ENCODE measurements at places on chromosomes 7 and 10.

DNA sequence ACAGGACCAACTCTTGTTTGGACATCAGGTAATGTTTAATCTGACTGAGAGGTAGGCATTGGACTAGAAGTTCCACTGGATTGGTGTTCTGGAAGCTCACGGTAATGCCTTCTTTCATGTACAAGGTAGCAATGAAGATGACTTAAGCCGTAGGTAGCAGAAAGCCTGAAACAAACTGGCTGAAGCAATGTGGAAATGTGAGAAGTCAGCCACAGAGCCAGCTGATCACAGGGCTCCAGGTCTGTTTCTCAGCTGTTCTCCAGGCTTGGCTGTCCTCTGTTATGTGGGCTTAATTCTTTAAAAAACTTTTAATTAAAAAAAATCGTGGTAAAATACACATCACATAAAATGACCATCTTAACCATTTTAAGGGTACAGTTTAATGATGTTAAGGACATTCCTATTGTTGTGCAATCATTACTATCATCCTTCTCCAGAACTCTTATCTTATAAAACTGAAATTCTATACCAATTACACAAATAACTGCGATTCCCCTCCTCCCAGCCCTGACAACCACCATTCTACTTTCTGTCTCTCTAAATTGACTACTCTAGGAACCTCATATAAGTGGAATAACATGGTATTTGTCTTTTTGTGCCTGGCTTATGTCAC lies 101.4 kb upstream of the ZNF32 start:
- no peak for DNase-seq

GRCh38 chr7:13724191-13724976 lies 265.1 kb downstream of the ETV1 start:
- no peak for DNase-seq

- DNase-seq, result no peak
These were observed 1.7 kb downstream of the RASGEF1A start for GRCh38 chr10:43264965-43265798.

DNA sequence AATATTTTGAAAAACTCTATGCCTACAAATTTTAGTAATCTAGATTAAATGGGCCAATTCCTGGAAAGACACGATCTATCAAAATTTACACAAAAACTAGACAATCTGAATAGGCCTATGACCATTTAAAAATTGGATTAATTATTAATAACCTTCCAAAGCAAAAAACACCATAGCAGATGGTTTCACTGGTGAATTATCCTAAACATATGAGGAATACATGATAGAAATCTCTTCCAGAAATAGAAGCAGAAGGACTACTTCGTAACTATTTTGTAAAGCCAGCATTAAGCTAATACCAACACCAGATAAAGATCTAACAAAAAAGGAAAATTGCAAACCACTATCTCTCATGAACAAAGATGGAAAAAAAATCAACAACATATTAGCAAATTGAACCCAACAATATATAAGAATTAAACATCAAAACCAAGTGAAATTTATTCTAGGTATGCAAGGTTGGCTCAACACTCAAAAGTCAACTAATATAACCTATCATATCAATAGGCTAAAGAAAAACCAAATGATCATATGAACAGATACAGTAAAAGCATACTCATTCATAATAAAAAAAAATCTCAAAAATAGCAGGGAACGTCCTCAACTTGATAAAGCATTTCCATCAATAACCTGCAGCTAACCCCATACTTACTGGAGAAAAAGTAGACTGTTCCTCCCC lies 16.3 kb downstream of the WASL start:
- no peak for DNase-seq

DNA sequence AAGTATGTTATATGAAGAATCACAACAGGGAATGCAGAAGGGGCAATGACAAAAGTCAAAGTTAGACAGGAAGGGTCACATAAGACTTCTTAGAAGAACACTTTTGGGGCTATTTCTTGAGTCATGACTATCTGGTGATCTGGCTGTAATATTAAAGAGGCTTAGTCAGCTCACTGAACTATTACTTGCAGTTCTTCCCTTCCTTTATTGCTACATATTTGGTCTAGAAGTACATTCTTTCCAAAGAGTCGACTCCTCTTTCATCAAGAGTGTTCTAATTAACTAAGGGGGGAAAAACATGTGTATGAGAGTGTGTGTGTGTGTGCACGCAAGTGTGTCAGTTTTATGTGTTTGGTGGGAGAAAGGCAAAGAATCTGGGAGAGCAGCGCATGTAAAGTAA lies 247.3 kb upstream of the LRRTM3 start:
- DNase-seq, result no peak

All from NCI-H2029 treated with DMSO at 0.1 percent for 48 hours (cell line).